HT-29 (cell line): ENCODE measurements at places on chromosomes 1 and 21. TPM values are rescaled to one million over a fixed set of nuclear protein-coding genes. Genes with fewer than 3 reads are reported as not detected.

Gene CFHR4
- total RNA-seq, result not detected in 2 replicates

DNA sequence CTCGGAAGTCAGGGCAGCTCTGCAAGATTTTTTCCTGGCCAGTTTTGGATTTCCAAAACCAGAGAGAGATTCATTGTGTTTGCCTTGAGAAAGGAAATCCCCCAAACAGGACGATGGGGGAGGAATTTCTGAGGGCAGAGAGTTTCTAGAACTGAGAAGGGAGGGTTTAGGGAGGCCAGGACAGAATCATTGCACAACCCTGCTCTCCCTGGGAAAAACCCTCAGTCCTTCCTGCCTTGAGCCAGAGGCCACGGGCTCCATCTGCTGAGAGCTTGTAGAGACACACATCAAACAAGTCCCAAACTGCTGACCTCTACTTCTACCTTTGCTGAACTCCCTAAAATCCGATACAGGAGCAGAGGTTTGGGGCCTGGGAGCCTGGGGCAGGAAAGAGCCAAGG lies 99.7 kb downstream of the NMNAT2 start:
- peak; percentile 45 for DNase-seq

DNA sequence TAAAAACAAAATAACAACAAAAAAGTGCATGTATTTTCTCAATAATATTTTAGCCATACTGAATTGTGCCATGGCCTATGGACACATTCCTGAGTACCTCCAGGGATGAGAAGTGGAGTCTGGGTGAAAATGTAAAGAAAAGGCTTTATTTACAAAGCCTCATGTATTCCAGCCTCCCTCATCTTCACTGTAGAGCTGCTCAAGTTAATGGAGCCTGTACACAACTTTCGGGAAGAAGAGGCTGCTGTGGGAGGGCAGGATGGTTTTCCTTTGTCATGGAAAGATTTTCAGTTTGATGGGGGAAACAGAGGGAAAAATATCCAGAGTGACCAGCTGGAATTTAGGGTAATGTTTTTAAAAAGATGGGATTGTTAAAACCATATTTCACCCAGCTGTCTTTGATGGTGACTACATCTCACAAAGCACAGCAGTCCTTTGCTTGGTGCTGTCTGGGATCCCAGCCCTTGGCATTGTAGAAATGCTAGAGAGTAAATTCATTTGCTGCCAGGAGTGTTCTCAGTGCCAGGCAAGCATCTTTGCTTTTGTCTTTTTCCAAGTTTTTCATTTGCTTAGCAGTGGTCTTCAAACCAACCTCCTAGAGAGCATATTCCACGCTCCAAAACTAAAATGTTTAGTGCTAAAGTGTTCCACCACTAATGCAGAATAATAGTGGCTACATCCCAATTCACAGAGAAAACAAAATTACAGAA lies 54.9 kb downstream of the DPT start:
- no peak for DNase-seq

DNA sequence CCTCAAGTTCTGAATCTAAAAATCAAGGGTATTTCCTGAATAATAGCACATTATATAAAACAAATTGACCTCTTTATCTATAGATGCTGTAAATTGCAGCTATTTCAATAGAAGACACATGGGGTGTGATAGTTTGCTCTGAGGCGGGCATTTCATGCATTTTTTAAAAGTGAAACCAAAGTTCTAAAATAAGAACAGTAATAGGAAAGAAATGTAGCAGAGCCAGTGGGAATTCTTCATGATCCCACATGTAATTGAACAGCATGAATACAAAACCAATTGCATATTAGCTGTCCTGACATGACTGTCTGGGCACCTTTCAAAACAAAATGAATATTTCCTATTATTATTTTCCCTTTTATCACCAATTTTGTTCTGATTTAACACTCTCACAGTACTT lies 85.0 kb downstream of the RGS21 start:
- DNase-seq, result no peak

- no peak for DNase-seq
These were observed at the start of gene HSD11B1 for GRCh38 chr1:209704584-209704983. Gene HSD11B1 (plus strand): TSS chr1:209704846. CDS start chr1:209704943, 97 bp downstream.

GRCh38 chr1:162590101-162590500 lies 28.6 kb downstream of the UAP1 start:
- DNase-seq, result no peak

Gene STPG1
- total RNA-seq, result 5.3 and 5.4 TPM in 2 replicates

- no peak for DNase-seq
These were observed 5.7 kb upstream of the ADGRB2 start for GRCh38 chr1:31769720-31770390.

DNA sequence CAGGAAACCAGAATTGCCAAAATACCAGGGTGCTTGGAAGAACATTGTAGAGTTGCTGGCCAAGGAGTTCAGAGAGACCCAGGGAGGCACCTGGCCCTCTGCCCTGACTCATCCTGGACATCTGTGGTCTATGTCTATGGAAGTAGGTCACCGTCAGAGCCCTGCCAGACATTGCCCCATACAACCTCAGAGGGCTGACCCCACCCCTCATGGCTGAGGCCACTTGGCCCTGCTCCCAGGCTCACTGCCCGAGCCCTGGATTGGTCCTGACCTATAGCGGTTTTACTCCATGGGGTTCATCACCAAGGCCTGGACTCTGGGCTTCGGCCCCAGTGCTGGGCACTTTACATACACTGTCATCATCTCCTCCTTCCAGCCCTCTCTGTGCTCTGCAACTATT lies 233.1 kb downstream of the PTPRU start:
- no peak for DNase-seq

DNA sequence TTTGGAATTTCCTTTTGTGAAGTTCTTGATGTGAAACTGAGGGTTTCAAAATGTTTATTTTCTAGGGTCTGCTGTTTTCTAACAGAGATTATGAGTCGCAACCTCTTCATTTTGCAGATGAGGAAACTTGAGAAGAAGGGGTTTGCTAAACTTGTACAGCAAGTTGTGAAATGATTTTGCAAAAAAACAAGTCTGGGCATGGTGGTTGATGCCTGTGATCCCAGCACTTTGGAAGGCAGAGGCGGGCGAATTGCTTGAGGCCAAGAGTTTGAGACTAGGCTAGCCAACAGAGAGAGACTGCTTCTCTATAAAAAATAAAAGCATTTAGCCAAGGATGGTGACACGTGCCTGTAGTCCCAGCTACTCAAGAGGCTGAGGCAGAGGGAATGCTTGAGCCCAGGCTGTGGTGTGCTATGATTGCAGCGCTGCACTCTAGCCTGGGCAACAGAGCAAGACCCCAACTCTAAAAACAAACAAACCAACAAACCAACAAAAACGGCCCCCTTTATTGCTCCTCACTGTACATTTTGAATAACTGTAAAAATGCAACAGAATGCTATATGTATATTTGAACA lies 9.9 kb downstream of the TRIM67 start:
- no peak for DNase-seq

Gene SH2D2A
- 5.4 and 11.3 TPM in 2 replicates for total RNA-seq

- peak; percentile 2 for DNase-seq
These were observed 406.5 kb downstream of the DUSP10 start for GRCh38 chr1:221335161-221336101.

Gene PLD5
- total RNA-seq, result not detected in 2 replicates
